HT-29 (cell line): ENCODE measurements at places on chromosomes 7 and 10. TPM values are rescaled to one million over a fixed set of nuclear protein-coding genes. Genes with fewer than 3 reads are reported as not detected.

Gene ANXA8
- total RNA-seq = not detected in 2 replicates

Gene ETV1
- total RNA-seq = 2.4 and 4.7 TPM in 2 replicates

Gene GPER1
- 2.0 and 2.5 TPM in 2 replicates for total RNA-seq

Gene PPP2R2D
- 30.3 and 37.5 TPM in 2 replicates for total RNA-seq

Gene SLC13A1
- total RNA-seq = not detected in 2 replicates

Gene HYAL4
- total RNA-seq = 0.79 and 2.8 TPM in 2 replicates

Gene MEST
- total RNA-seq = 60.3 and 66.5 TPM in 2 replicates

Gene MSRB2
- 24.3 and 24.7 TPM in 2 replicates for total RNA-seq

Gene KCNMA1
- 0.08 TPM in 1 of 2 replicates, not detected in the other for total RNA-seq

Gene RNF148
- total RNA-seq = 0.10 TPM in 1 of 2 replicates, not detected in the other

Gene EPHB6
- 35.9 and 45.9 TPM in 2 replicates for total RNA-seq

Gene KCNIP2
- 1.2 and 1.9 TPM in 2 replicates for total RNA-seq

Gene TMEM168
- 25.2 and 28.7 TPM in 2 replicates for total RNA-seq
